ENCODE measurements at places on chromosomes 3 and 15. TPM values are rescaled to one million over a fixed set of nuclear protein-coding genes. Genes with fewer than 3 reads are reported as not detected.

SCG5 gene
- 2.4 TPM for total RNA-seq

- no peak for DNase-seq
Measured at GRCh38 chr3:147400111-147400510, 6.2 kb downstream of the ZIC4 start.

DNA sequence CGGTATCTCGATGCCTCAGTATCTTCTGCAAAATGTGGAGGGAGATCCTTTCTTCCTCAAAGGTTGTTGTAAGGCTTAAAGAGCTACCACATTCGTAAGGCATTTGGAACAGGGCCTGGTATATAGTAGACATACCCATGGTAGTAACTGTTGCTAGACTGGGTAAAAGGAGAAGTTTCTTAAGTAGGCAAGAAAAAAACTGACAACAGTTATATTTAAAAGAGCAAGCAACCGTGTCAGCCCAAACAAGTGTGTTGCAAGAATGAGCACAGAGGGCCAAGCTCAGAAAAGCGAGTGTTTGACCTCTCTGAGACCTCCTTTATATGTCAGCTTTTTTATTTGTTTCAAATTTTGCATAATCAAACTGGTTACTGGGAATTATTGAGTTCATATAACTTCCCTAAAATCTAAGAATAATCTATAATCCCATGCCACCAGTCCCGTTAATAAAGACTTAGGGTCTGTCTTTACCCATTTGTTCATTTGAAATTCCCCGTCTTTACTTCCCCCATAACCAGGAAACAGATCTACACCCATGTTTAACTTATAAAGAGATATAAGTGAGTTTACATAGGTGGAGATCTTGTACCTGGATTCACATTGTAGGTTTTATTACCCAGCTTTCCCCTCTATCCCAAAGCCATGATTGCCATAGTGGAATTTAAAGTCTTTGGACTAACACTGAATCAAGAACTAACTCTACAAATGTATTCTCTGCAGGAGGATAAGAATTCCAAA is 7.3 kb downstream of the B3GNT5 start:
- DNase-seq: no peak

GRCh38 chr3:83482402-83483070 is 1476.3 kb upstream of the CADM2 start:
- DNase-seq: peak; percentile 48

DNA sequence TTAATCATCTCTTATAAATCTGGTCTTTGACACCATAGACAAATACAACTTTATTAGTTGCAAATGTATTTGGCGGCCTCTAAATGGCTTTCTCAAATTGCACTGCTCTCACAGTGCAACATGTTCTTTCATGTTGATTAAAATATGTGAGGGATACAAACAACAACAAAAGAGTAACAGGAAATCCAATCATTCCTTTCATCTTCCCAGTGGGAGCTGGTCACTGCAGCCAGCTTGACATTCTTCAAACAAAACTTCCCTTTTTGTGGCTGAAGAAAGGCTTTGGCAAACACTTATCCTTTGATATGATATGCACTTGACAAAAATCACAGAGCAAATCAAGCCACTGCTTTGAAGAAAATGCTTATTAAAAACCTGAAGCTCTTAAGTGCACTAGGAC is 973.6 kb downstream of the EPHA3 start:
- no peak for DNase-seq

DNA sequence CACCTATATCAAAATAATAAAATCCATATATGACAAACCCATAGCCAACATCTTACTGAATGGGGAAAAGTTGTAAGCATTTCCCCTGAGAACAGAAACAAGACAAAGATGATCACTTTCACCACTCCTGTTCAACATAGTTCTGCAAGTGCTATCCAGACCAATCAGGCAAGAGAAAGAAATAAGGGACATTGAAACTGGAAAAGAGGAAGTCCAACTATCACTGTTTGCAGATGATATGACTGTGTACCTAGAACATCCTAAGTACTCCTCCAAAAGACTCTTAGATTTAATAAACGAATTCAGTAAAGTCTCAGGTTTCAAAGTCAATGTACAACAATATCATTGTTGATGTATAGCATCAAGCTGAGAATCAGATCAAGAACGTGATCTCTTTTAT is 35.6 kb upstream of the FGF7 start:
- no peak for DNase-seq

GRCh38 chr15:67731112-67731721 is 94.1 kb upstream of the SKOR1 start:
- no peak for DNase-seq

DNA sequence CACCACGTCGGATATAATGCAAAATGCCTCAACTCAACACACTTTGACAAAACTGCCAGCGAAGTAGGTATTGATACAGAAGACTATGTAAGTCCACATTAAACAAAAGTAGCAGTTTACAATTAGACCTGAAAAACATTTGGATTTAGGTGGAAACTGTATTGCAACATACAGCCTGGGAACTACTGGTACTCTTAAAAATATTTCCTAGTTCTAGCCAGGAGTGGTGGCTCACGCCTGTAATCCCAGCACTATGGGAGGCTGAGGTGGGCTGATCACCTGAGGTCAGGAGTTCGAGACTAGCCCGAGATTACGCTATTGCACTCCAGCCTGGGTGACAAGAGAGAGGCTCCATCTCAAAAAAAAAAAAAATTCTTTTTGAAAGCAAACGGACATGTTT is 246.2 kb downstream of the ZBTB20 start:
- no peak for DNase-seq

GRCh38 chr15:81604713-81605112 is 230.7 kb upstream of the TMC3 start:
- DNase-seq: no peak

FAM107A gene
- total RNA-seq: not detected

DUOXA1 gene
- not detected for total RNA-seq

DNA sequence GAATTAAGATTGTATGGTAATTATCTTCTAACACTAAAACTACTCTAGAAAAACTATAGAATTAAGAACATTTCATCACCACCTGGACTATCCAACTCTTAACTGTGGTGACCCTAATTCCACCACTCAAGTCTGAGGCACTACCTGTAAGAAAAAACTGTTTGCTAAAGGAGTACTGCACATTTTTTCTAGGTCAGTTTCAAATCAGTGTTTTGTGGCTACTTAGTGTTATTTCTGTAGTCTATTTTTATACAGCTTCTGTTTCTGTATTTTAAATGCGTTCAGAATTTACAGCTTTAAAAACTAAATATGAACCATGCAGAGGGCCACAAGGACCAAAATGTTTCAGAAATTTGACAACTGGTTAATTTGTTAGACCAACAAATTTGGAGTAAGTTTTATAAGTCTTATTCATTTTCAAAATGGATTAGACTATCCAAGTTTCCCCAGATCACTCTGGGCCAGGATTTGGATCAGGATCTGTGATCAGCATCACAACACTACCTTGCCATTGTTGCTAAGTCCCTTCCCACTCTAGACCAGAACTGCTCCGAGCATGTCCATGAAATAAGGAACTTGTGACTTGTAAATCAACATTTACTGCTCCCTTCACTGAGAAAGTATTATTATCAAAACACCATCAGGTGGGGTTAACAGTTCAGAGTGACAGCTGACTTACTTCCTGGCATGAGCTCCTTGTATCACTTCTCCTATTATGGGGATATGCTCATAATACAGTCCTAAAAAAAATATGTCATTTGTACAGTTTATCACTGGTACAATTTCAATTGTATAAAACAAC is 8.6 kb downstream of the GLT8D1 start:
- DNase-seq: no peak

DNA sequence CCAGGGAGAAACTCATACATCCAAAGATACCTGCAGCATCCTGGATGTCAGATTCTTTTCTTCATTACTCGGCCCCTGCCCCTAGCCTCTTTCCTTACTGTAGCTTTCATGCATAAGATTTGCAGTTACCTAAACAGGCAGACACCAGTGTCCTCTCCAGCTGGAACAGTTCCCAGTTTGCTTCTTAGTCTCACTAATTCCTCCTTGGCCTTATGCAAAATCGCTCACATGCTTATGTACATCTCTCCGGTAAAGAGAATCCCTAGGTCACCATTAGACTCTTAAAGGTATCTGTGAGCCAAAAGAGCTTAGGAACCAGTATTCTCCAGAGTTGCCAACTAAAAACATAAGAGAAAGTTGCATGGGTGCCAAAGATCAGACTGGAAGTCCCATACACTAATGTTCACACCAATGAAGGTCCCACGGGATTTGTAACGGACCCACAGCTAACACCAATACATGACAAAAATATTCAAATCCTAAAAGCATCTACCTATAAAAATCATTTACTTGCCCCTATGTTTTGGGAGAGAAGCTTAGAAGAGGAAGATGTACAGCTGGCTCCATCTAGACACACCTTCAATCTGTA is 66.6 kb downstream of the CBLB start:
- DNase-seq: no peak

DNA sequence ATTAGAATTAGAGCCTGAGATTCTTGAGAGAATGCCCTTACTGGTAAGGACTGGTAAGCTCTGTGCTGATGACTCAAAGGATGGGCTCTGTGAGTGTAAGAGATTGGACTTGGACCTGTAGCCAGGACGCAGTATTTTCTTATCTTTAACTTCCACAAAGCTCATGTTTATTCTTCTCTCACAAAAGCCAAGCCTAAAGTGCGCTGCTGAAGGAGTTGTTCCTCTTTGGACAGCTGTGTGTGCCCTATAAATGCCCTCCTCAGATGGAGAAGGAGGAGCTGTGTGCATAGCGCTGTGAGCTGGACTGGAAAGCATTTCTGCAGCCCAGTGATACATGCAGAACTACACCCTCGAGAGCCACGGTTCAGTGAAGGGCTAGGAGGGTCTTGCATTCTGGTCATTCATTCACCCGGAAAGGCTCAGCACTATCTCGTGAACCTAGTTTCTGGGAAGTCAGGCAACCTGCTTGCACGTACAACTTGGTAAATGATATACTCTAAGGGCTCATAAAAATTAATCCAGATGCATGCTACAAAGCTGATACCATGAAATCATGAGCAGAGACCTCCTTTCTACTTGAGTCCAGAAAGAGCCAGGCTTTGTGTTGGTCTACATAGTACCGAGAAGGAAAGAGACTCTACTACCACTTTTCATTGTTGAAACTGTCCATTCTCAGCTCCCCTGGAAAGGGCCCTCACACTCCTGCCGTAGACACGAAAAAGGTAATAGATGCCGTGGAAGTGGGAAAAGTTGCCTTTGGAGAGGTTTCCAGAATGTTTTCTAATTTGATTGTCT is 103.0 kb upstream of the TBL1XR1 start:
- DNase-seq: peak; percentile 49

GRCh38 chr3:127768346-127769008 is 53.8 kb downstream of the MGLL start:
- DNase-seq: no peak

DNA sequence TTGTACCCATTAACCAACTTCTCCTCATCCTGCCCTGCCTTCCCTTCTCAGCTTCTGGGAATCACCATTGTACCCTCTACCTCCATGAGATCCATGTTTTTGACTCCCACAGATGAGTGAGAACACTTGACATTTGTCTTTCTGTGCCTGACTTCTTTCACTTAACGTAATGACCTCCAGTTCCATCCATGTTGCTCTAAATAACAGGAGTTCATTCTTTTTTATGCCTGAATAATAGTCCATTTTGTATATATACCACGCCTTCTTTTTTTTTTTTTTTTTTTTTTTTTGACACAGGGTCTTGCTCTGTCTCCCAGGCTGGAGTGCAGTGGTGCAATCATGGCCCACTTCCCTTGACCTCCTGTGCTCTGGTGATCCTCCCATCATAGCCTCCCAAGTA is 6.7 kb downstream of the SNX1 start:
- DNase-seq: no peak

SH3GL3 gene
- not detected for total RNA-seq

DNA sequence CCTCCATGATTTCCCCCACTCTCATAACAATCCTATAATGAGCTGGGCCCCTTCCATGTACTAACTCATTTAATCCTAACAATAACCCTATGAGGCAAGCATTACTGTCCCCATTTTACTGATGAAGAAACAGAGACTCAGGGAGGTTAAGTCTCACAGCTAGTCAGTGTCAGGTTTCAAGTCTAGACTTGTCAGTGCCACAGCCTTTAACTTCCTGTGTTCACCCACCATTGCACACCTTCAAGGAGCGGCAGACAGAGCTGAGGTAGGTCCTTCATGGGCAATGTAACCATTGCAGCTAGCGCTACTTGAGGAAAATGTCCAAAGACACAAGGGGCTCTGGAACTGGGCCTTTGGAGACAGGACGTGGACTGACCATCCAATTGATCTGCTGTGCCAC is 105.8 kb upstream of the CTNNB1 start:
- DNase-seq: no peak

- DNase-seq: no peak
Measured at GRCh38 chr15:23760024-23760423, 72.9 kb upstream of the NDN start.

DNA sequence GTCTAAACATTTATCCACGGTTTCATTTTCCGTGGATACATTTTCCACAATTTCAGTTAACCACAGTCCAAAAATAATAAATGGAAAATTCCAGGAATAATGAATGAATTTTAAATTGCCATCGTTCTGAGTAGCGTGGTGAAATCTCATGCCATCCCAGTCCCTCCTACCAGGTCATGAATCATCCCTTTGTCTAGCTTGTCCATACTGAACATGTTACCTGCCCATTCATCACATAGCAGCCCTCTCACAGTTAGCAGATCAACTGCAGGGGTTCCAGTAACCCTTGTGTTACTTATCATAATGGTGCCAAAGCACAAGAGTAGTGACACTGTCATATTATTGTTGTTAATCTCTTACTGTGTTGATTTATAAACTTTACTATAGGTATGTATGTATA is 124.5 kb downstream of the GSK3B start:
- DNase-seq: no peak

ZBED2 gene
- not detected for total RNA-seq

ADPRH gene
- total RNA-seq: not detected

DNA sequence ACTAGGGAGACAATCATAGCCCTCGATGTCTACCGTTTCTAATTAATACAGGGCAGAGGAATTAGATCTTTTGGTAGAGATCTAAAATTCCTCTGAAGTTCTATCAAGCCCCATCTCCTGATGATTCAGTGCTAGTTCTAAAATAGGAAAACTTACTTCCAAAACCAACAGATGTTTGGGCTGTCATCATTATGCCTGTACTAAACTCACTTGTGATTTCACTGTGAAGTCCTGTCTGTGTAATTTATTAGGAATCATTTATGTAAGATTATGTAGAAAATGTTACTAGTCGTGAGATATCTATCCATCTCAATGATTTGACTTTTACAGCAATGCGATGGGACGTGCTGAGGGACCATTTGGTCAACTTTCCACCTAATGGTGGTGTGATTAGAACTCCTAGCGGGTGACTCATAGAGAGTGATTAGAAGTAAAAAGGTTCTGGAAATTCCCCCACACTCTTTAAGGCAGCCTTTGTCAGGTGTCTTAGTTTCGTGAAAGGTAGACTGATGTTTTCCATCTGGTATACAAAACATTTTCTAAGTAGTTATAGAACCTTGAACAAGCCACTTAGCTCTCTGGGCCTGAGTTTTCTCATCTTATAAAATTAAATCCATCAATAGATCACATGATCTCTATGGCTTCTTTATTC is 34.2 kb downstream of the LIPC start:
- no peak for DNase-seq

DNA sequence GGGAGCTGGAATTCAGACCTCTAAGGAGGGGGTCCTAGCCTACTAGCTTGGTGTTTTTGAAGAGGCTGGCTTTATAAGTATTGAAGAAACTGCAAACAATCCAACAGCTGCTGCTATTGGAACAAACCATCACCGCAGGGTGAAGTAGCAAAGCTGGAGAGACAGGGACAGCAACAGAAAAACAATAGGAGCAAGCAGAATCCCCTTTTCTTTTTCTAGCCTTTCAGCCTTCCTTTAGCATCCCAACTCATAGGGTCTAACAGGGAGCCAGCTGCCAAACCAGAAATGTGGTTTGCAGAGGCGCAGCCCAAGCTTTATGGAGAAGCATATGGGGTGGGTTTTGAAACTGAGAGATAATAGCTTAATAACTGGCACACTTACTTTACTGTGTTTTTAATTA is 106.2 kb upstream of the CHMP2B start:
- DNase-seq: no peak

Measured in HepG2 (cell line).